ENCODE measurements at places on chromosomes 3 and 15. TPM values are rescaled to one million over a fixed set of nuclear protein-coding genes. Genes with fewer than 3 reads are reported as not detected.

DNASE1L3 gene
- total RNA-seq, result 0.59 TPM

SCAMP5 gene
- total RNA-seq, result 1.0 TPM

PLSCR5 gene
- not detected for total RNA-seq

FGF12 gene
- total RNA-seq, result 0.83 TPM

DNAH12 gene
- 53.3 TPM for total RNA-seq

RTF1 gene
- total RNA-seq, result 25.2 TPM

NEK10 gene
- total RNA-seq, result 14.0 TPM

FAM81A gene
- total RNA-seq, result 0.11 TPM

VEPH1 gene
- 78.6 TPM for total RNA-seq

- no peak for DNase-seq
Measured at GRCh38 chr3:37995652-37996641, 5.4 kb downstream of the VILL start.

DNA sequence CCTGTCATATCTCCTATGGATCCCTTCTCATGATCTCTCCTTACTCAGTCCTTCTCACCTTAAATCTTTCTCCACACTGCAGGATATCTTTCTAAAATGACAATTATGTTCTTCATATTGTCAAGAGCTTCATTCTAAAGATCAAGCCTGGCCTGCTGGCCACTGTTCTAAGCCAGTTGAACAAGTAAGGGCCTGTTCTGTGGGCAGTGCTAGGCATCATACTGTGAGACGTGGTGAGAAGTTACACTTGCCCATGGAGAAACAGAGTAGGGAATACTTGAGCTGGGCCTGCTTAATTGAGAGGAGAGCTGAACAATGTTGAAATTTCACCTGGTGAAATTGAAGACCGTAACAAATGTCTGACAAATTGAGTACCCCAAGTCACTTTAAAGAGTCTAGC lies 184.1 kb upstream of the RASGRP1 start:
- DNase-seq, result no peak

DNA sequence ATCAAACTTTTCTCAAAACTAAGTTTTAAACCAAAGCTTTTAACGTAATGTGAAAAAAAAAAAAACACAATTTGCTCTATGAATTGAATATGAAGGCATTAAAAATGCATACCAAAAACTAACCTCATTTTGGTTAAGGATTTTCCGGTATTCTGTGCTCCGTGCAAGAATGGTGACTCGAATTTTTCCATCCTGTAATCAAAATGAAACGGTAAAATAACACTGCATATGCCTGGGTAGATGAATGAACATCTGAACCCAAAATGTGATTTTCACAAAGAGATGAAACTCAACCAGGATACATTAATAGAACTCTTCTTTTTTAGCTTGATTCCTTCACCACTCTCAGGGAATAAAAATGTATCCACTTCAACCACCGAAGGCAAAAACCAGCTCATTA lies 26.2 kb downstream of the EOGT start:
- no peak for DNase-seq

GRCh38 chr3:20898962-20899361 lies 713.0 kb upstream of the SGO1 start:
- DNase-seq, result no peak

- no peak for DNase-seq
Measured at GRCh38 chr3:51748327-51748726, 30.7 kb downstream of the IQCF6 start.

GRCh38 chr15:74863239-74864056 lies 9.7 kb downstream of the SCAMP2 start:
- no peak for DNase-seq

DNA sequence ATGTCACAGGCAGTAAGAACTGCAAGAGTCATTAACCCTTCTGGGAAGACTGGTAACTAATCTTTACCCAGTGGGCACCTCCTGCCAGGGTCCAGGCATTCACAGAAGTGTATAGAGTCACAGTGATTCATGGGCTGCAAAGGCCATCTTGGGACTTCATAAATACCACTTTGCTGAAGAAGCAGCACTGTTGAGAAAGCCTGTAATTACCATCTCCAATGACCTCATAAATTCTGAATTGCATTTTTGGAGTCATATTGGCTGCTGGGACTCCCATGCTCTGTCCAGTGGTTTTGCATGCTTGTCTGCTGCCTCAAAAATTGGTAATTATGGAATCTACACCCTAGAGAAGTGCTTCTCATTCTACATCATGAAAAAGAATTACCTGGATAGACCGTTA lies 837.2 kb downstream of the NTRK3 start:
- DNase-seq, result no peak

DNA sequence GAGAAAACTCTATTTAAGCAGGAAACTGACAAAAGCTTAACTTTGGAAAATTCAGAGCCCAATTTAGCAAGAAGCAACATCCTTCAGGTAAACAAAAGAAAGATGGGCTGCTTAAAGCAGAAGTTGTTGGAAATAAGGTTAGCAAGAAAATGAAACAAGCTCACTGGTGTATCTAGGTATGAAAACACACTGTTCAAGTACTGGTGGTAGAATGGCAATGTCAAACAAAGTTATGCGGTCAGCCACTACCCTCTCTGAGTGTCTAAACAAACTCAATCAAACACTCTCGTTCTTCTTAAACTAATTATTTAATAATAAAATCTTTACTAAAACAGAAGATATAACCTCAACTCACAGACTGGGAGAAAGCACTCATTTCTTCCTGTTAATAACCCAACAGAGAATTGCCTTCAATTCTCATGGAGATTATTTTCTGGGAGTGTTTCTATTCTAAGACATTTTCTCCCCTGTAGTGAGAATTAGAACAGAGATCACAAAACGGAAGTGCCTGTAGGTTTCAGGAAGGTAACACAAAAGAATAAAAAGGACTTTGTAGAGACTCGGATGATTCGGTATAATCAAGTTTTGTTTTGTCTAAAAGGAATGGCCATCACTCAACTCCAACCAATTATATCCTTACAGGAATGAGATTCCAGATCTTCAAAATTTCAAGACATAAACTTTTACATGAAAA lies 28.9 kb downstream of the PRICKLE2 start:
- DNase-seq, result no peak

DNA sequence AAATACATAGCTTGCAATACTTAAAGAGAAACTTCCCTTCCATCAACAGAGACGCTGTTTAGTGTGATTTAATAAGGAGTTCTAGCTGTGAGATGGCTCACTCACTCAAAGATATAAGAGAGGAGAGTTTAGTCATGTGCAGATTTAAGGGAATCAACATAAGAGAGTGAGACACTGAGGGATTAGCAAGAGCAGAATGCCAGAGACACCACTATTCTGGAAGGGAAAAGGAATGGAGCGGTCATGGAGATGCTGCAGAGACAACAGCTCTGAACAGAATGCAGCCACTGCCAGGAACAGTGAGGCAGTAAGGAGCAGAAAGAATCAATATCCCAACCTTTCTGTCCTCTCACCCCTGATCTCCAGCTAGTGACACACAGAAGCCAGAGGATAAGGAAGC lies 248.8 kb downstream of the MBNL1 start:
- no peak for DNase-seq

DNA sequence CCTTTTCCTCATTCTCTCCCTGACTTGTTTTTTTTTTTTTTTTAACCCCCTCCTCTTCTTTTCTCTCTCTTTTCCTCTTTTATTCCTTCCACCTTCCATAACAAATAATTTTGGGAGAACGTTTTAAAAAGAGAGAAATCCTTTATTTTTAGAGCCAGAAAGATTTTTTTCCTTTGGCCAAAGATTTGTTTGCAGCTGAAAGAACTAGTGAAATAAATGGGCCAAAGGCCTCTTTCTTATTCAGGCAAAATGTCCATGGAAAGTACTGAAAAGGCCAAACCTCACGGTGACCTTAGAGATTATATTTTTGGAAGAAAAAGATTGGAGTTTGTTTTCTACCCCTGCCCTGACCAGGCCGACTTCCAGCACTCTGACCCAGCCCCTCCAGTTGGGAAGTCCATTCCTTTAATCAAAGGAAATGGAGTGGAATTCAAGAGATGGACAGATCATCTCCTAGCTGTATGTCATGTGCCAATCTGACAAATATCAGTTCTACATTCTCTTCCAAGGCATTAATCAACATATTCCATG lies 214.3 kb upstream of the ADAMTS9 start:
- DNase-seq, result no peak

DNA sequence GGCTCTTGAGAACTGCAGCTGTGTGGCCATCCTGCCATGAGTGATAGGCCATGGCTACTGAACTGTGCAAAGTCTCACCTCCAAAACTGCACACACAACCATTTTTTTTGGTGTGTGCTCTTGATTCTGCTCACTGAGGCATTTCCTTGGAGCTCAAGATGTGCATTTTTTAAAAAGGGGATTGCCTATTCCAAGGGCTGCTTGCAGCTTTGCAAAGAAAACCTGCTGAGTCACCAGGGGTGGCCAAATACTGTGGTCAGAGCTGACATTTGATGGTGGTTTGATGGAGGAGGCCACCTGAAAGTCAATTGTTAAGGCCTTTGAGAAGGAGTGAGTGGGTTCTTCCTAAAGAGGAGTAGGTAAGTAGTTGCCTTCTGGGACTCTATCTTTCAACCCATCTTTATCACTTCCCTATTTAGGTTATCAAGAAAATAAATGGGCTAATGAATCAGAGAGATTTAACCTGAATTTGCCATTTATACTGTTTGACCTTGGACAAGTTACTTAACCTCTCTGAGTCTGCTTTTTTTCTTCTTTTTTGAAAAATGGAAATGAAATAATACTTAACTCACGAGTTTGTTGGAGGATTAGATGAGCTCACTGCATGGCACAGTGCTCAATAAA lies 87.9 kb downstream of the CHST2 start:
- DNase-seq, result no peak

DNA sequence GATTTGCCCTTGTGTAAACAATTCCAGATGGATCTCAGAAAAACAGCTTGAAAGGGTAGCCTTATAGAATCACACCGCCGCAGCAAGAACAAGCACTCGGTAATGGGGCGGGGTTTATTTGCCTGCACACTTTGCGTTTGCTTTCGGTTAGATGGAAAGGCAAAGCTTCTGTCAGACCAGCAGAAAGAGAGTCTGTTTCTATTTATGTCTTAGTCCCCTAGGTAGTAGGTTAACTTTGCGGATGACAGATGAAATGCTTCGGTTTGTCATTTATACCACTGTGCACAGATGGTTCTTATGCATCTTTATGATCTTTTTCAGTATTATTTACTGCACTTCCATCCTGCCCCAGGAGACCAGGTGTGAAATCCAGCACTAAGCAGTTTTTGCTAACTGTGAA lies 62.2 kb downstream of the PYDC2 start:
- DNase-seq, result no peak

GRCh38 chr3:120162400-120162799 lies 68.2 kb upstream of the GSK3B start:
- DNase-seq, result no peak

GRCh38 chr15:85047271-85047948 lies 65.8 kb downstream of the PDE8A start:
- peak; percentile 53 for DNase-seq

DNA sequence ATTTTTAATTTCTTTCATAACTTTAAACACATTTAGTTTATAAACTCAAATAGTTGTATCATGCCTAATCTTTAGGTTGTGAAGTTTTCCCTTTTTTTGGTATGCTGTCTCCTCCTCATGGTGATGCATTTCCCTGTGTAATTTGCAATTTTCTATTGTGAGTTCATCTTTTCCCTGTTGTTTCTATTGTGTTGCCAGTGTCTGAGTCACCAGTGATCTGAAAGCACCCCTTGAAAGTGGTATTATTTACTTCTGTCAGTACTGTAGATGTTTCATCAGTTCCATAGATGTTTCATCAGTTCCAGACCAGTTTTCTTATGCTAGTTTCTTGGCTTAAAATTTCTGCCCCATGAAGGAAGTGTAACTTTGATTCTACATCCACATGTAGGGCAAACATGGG lies 80.6 kb downstream of the OXSM start:
- no peak for DNase-seq

GRCh38 chr3:152097120-152097519 lies 171.6 kb upstream of the MBNL1 start:
- no peak for DNase-seq

GRCh38 chr15:40217166-40217824 lies 21.6 kb upstream of the PAK6 start:
- peak; percentile 45 for DNase-seq

- no peak for DNase-seq
Measured at GRCh38 chr3:60497902-60498301, 753.4 kb downstream of the FHIT start.

DNA sequence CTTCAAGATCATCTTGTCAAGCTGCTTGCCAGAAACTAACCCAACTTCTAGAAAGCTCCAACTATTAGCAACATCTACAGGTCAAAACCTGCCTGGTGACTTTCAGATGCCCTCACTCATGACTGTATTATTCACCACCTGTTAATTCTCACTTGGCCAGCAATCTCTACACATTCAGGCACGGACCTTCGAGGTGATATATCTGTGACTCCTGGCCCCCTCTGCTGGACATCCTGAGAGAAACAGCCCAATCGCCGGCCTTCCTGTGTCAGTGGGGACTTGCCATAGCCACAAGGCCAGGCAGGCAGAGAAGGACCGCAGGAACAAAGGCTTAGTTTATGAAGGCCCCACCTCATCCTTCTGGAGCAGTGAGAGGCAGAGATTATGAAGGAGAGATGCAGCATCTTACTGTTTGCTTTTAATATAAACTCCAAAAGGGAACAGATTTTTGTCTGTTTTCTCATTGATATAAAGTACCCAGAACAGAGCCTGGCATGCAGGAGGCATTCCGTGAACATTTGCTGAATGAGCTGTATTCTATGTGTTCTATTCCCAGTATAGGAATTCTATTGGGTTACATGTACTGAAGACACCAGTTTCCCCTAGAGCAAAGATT lies 24.4 kb upstream of the OCA2 start:
- DNase-seq, result no peak

DNA sequence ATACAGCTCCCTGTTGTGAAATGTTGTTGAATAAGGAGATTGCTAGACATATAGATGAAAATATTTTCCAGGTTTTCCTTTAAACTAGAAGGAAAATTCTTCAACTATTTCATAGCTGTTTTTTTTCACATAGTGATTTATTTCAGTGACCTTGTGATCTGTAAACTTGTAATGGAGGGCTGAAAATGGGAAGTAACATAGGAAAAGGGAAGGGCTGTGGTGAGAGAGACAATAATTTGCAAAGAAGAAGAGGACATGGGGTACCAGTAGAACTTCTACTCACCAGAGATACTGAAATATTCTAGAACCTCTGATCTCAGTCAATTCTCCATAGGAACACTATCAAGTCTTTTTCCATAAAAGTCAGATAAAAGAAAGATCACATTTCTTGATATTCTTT lies 60.4 kb downstream of the PLS1 start:
- DNase-seq, result no peak

DNA sequence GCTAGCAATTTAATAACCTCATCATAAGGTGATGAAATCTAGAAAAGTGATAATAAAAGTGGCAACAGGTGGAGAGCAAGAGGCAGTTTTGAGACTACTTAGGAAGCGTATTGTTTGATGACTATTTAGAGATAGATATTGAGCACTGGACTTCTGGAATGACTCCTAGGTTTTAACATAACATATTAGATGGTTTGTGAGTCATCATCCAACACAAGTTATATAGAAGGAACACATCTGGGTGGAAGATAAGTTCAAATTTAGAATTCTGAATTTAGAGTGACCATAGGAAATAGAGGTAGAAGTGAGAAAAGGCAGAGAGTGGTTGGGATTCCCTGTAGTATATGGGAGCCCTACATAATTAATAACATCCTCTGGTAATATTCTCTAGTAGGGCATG lies 282.8 kb upstream of the ALCAM start:
- DNase-seq, result no peak

GRCh38 chr3:23241256-23241655 lies 38.1 kb downstream of the UBE2E2 start:
- no peak for DNase-seq

- DNase-seq, result peak; percentile 62
Measured at GRCh38 chr3:14508966-14509795, 31.0 kb downstream of the GRIP2 start.

Measured in upper lobe of left lung (tissue), 6 donors.